ENCODE measurements at places on chromosomes 16 and 17. TPM values are rescaled to one million over a fixed set of nuclear protein-coding genes. Genes with fewer than 3 reads are reported as not detected.

Gene HEATR9
- not detected for total RNA-seq

Gene BCL6B
- 11.0 TPM for total RNA-seq

Gene TMEM106A
- 2.3 TPM for total RNA-seq

Gene P2RX5
- 40.5 TPM for total RNA-seq

GRCh38 chr17:57174591-57174990 lies 81.7 kb upstream of the MSI2 start:
- no peaks in the 10 kb centered on the region for H3K36me3 ChIP-seq
- H3K4me1 ChIP-seq = no peaks in the 10 kb centered on the region

GRCh38 chr16:81707411-81708265 lies 71.5 kb upstream of the PLCG2 start:
- no peak overlapping the region for H3K27ac ChIP-seq
- no peak overlapping the region for H3K4me3 ChIP-seq
- H3K27me3 ChIP-seq = peaks cover 2% of the 10 kb centered on the region
- no peak for DNase-seq

DNA sequence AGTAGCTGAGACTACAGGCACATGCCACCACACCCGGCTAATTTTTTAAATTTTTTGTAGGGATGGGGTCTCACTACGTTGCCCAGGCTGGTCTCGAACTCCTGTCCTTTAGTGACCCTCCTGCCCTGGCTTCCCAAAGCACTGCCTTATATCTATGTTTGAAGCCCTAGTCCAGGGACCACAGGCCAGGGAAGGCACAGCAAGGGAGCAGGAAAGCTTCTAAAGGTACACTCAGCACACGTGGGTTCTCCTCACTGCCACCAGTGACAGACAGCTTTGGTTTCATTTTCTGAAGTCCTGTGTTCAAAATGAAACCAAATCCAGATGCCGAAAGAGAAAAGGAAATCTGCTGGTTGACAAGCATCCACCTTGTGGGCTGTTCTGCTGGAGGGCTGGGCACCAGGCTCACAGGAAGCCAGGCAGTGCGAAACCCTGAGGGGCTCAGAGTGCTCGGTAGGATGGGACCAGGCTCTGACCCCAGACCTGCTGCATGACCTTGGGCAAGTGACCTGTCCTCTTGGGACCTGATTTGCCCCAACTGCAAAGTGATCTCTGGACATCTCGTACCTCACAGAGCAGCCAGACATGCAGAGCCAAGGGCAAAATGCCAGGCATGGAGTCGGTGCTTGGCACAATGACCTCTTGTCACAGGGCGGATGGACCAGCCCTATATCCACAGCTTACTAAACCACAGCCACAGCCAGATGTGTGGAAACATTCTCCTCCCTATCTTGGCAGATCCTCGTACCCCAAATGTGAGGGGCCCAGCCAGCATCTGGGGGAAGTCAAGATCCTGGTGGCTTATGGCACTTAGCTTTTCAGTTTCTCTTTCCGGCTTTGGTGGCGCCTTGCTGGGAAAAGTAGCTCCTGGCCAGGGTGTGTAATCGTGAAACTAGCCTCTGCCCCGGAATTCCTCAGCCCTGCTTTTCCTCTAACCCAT lies 2.8 kb upstream of the SOCS1 start:
- H3K27me3 ChIP-seq = no peaks in the 10 kb centered on the region
- H3K4me3 ChIP-seq = peak overlapping the region; percentile 28
- H3K4me1 ChIP-seq = peaks cover 16% of the 10 kb centered on the region
- H3K27ac ChIP-seq = no peak overlapping the region
- no peaks in the 10 kb centered on the region for H3K36me3 ChIP-seq

- peaks cover 7% of the 10 kb centered on the region for H3K4me1 ChIP-seq
- H3K4me3 ChIP-seq = peak overlapping the region; percentile 95
- no peak overlapping the region for H3K27ac ChIP-seq
Observed at GRCh38 chr17:5468075-5468473, 708 bp downstream of the DHX33 start.

DNA sequence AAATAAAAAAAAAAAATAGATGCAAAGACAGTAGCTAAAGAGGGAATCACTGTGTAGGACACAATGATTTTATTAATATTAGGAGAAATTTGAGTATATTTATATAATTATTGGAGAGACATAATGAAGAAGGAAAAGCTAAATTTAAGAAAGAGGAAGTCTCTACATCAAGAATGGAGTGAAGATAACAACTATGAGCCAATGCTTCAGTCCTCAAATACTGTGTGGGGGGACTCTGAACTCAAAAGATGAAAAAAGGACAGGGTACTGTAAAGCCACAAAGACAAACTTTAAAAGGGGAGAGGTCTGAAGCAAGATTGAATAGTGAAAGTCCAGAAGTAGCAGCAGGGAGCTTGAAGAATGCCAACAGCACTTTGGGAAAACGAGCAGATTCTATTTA lies 44.7 kb downstream of the SKAP1 start:
- DNase-seq = no peak
- H3K4me1 ChIP-seq = no peaks in the 10 kb centered on the region
- H3K27me3 ChIP-seq = peaks cover 1% of the 10 kb centered on the region
- H3K27ac ChIP-seq = no peak overlapping the region
- no peak overlapping the region for H3K4me3 ChIP-seq

GRCh38 chr16:61382435-61382834 lies 653.8 kb downstream of the CDH8 start:
- no peak overlapping the region for H3K27ac ChIP-seq
- H3K4me1 ChIP-seq = no peaks in the 10 kb centered on the region
- no peak for DNase-seq
- H3K36me3 ChIP-seq = no peaks in the 10 kb centered on the region
- H3K27me3 ChIP-seq = no peaks in the 10 kb centered on the region
- no peak overlapping the region for H3K4me3 ChIP-seq

DNA sequence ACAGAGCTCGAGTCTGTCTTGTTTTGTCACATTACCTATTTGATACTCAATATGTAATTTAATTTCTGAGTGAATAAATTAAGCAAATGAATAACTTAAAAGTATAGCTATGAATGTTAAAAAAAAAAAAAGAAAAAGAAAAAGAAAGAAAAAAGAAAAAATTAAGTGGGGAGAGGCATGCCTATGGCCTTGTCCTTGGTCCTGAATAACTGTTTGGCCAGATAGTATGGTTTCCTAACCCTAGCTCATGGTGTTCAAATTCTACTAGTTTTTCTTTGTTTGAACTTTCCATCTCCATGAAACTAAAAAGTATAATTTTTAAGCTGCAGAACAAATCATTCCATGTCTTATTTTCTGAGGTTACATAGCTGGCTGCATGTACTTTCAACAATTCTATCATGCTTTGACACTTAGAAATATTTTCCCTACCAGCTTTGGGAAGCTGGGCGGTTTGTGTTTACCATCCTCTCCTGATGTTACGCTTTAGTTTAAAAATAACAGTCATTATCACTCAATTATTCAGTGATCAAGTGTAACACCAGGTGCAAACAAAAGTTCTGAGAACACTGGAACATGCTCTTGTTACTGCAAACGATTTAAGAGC lies 31.8 kb downstream of the TOX3 start:
- H3K4me1 ChIP-seq = no peaks in the 10 kb centered on the region
- H3K27ac ChIP-seq = no peak overlapping the region
- DNase-seq = no peak
- H3K4me3 ChIP-seq = no peak overlapping the region

Gene CES5A
- total RNA-seq = not detected

Gene ATP2A3
- total RNA-seq = 3.0 TPM

Gene TPSG1
- not detected for total RNA-seq

DNA sequence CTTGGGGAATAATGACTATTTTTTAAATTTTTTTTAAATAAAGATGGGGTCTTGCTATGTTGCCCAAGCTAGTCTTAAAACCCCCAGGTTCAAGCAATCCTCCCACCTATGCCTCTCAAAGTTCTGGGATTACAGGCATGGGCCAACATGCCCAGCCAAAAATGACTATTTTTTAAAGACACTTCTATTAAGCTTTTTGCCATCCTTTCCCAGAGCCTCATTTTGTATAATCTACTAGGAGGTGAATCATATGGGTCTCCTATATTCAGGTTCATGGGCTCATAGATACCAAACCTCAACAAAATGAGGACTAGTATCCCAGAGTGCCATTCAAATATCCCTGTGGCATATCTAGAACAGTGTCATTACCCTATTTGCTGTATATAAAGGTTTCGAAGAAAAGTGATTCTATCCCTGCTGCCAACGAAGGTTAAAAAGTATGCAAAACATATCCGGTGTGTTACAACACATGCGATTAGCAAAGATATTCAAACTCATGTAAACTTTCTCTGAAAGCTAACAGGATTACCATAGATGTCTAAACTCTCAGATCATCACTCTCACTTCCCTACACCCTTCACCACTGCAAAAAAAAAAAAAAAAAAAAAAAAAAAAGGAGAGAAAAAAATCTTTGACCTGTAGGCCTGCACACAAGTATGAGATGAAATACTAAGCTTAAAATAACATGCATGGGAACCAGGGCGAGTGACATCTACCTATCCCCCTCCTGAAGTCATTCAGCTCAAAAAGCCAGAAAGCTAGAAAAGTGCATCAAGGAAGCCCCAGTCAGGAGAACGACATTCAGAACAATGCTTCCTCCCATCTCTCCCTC lies 23.5 kb downstream of the XPO6 start:
- H3K4me1 ChIP-seq = peaks cover 18% of the 10 kb centered on the region
- DNase-seq = no peak
- H3K4me3 ChIP-seq = no peak overlapping the region
- H3K27me3 ChIP-seq = no peaks in the 10 kb centered on the region
- H3K36me3 ChIP-seq = no peaks in the 10 kb centered on the region

DNA sequence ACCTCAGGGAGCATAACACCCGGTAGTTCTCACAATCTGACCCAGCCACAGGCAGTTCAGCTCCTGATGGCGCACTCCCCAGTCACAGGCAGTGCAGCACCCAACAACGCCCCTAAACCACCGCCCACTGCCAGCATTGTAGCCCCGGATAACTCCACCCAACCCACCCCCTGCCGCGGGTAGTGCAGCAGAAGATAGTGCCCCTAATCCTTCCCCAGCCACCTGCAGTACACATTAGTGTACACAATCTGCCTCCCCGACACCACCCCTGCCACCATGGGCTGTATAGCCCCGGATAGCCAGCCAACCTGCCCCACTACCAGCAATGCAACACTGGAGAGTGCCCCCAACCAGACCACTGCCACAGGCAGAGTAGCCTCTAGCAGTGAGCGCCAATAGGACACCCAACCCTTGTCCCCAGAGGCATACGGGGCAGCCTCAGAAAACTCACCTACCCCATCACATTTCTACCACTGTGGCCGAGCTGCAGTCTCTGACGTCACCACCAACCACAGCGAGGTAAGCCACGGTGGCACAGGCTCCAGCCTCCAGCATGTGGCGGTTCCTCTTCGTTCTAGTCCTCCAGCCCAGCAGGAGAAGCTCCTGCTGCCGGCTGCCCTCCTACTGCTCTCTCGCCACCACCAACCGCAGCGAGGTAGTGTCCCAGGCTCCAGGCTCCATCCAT lies 877.3 kb downstream of the KCNJ18 start:
- H3K4me1 ChIP-seq = no peaks in the 10 kb centered on the region
- H3K27me3 ChIP-seq = no peaks in the 10 kb centered on the region
- no peak overlapping the region for H3K4me3 ChIP-seq
- H3K36me3 ChIP-seq = no peaks in the 10 kb centered on the region

- H3K36me3 ChIP-seq = no peaks in the 10 kb centered on the region
- H3K4me3 ChIP-seq = no peak overlapping the region
- H3K27ac ChIP-seq = no peak overlapping the region
- DNase-seq = no peak
Observed at GRCh38 chr16:68739964-68740627, 3.0 kb downstream of the CDH1 start.

- peak overlapping the region; percentile 59 for H3K27ac ChIP-seq
- H3K4me3 ChIP-seq = peak overlapping the region; percentile 50
- no peaks in the 10 kb centered on the region for H3K36me3 ChIP-seq
- peaks cover 20% of the 10 kb centered on the region for H3K4me1 ChIP-seq
- DNase-seq = peak; percentile 79
Observed at GRCh38 chr17:27559506-27560481, 71.2 kb upstream of the LGALS9 start.

DNA sequence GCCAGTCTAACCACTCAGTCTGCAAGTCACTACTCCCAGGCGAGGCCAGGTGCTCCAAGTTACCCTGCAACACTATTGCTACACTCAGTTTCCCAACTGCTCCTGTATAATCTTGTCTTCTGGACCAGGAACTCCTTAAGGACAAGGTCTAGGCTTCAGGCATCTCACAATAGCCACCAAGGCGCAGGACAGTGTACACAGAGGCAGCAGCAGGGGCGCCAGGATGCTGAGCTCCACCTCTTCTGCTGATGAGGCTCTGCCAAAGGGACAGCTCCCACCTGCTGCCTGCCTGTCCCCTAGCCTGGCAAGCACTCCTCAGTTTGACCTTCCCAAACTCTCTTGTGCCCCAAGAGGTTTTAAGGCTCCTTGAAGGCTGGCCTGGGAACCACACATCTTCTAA lies 3.4 kb downstream of the SLC25A11 start:
- DNase-seq = peak; percentile 56
- H3K4me1 ChIP-seq = peaks cover 43% of the 10 kb centered on the region
- no peaks in the 10 kb centered on the region for H3K27me3 ChIP-seq
- peak overlapping the region; percentile 95 for H3K27ac ChIP-seq
- H3K36me3 ChIP-seq = peaks cover 30% of the 10 kb centered on the region
- H3K4me3 ChIP-seq = peak overlapping the region; percentile 7

Measured in psoas muscle (tissue), 8 donors.